Fibroblast of skin of right biceps (primary cell): ENCODE measurements at places on chromosomes 1 and 21.

DNA sequence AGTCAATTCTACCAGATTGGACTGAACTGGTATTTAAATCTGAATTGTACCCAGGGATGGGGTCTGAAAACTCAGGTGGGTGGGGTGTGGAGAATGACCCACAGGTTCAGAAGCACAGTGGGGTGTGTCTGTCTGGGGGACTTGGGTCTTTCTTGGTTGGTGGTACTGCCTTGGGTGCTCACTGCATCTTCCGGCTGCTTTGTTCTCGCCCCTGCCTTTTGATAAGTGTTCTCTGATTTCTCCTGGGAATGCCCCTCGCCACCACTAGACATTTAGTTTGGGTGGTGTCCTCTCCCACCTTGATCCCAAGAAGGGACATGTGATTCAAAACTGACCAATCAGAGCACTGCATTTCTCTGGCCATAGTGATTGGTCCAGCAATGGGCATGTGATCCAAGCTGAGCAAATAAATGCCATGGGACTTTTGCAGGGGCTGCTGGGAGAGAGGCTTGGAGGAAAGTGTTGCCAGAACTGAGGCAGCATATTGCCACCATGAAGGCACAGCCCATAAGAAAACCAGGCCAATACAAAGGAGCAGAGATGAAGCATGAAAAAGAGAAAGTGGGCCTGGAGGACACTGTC is 270.5 kb downstream of the NPHP4 start:
- no peak for DNase-seq

GRCh38 chr1:117030271-117030877 is 28.8 kb downstream of the CD101 start:
- DNase-seq: no peak

- DNase-seq: no peak
Observed at GRCh38 chr21:19026911-19027310, 623.3 kb upstream of the TMPRSS15 start.

DNA sequence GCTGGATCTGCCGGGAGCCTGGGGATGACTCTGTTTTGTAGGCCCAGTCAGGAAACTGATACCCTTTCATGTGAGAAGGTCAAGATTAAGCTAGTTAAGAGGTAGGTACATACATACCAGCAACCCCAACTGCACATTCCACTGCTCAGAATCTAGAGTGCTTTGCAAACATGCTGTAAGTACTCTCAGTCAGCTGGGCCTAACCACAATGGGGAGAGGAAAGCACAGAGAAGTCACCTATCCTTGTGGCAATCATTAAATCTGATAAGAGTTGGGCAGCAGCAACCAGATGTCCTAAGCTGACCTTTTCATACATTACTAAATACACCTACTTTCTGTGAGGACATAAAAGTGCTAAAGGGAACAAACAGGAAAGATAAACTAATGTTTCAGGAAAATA is 2.5 kb downstream of the ETV3 start:
- no peak for DNase-seq

DNA sequence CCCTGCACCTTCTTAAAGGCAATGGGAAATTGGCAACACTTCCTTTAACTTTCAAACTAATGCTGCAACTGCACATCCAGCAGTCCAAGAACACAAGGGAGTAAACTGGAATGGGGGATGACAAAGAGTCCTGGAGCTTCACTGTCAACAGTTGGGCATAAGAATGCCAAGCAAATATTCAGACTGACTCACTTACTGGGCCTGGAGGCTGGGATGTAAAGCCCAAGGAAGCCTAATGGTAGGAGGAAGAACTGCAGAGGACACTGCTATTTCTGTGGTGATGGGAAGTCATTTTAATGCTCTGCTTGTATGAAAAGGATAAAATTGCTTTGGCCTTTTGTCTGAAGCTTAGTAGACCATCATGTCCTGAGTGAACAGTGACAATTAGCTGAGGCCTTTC is 15.7 kb upstream of the DMRTA2 start:
- DNase-seq: peak; percentile 21

DNA sequence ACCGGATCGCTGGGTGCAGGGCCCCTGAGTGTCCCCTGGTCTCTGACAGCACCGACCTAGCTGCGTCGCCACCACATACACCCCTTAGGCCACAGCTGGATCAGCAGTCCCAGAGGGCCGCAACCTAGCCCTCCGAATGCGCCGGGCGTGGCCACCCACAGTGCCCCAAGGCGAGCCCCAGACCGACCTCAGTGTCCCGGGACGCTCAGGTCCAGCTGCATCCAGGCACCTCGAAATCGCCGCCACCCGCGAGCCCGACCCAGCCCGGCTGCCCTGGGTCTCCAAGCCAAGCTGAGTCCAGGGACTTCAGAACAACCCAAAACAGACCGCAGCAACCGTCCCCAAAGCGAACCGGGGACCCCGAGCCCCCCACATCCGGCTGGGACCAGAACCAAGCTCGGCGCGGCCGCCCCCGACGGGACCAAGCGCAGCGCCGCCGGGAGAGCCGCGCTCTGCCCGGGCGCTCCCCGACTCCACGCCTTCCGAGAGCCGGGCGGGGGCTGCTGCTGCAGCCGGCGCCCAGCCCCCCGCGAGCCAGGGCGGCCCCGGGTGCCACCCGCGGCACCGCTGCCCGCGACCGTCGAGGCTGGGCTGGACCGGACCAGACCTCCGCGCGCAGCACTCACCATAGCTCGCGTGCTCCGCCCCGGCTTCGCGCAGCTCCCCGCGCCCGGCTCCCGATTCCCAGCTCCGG is 54.6 kb upstream of the ECE1 start:
- DNase-seq: no peak
